Muscle of back (tissue), 13 donors: ENCODE measurements at places on chromosomes 13 and 19. TPM values are rescaled to one million over a fixed set of nuclear protein-coding genes. Genes with fewer than 3 reads are reported as not detected.

GRCh38 chr13:33278913-33279312 lies 6.6 kb downstream of the STARD13 start:
- DNase-seq: no peak

- DNase-seq: peak; percentile 22
Measured at GRCh38 chr19:35000647-35001501, 751 bp downstream of the GRAMD1A start.

- no peak for DNase-seq
Measured at GRCh38 chr19:1155352-1156304, 18.4 kb downstream of the SBNO2 start.

GRCh38 chr13:44879452-44880058 lies 109.7 kb downstream of the NUFIP1 start:
- no peak for DNase-seq

- peak; percentile 45 for DNase-seq
Measured at GRCh38 chr13:112931028-112931934, 37.7 kb upstream of the MCF2L start.

DNA sequence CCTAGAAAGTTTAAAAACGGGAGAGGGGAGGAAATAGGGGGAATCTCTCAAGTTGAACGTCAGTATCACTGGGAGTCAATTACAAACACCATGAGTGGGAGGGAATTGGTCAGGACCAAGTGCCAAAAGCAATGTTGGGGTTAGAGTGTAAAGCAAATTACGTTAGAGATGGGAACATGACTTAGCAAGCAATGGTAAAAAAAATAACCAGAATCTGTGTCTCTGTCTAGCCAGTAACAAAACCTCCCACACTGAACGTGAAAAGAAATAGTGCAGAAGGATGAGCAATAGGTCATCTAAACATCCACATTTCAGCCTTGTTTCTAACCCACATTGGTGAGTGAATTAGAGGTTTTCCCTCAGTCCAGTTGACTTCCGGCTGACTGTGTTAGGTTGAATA lies 242.2 kb downstream of the COG6 start:
- DNase-seq: no peak

DNA sequence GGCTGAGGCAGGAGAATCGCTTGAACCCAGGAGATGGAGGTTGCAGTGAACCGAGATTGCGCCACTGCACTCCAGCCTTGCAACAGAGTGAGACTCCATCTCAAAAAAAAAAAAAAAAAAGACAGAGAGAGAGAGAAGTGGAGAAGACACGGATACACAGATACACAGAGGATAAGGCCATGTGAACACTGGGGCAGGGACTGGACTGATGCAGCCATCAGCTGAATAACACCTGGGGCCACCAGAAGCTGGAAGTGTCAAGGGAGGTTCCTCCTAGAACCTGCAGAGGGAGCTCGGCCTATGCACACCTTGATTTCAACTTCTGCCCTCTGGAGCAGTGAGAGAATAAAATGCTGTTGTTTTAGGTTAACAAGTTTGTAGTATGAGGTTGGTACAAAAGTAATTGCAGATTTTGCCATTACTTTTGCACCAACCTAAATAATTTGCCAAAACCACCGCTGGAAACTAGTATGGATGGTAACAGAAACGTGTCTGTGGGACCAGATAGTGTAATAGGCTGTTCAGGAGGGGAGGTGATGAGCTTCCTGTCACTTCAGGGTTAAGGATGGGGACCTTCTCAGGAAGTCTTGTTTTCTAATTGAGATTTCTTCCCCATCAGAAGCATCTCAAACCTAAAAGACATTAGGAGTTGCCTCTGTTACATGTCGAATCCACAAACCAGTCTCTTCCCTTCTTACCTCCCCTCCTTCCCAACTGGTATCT lies 36.4 kb upstream of the IGSF23 start:
- DNase-seq: no peak

DNA sequence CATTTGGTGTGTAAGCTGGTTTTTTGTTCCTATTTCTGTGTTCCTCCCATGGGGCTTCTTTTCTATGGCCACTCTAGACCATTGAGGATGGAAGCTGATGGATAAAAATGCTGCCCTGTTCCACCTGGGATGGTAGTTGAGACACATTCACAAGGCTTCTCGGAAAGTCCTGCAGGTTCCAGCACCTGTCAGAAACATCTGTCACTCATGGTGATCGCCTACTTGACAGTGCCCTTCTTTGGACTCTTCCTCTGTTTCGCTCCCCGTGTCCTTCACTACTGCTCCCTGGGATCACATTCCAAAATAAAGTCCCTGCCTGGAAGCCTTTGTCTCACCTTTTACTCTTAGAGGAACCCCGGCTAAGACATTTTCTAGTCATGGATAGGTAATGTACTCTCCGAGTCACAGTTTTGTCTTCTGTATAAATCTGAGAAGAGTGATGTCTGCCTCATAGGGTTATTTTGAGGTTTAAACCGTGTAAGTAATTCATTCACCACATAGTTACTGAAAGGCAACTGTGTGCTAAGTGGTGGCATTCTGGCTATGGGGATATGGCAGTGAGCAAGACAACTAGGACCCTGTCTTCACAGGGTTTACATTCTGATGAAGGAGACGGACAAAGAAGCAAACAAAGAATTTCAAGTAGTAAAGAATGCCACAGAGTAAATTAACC lies 21.0 kb downstream of the UBAC2 start:
- DNase-seq: peak; percentile 17

DNA sequence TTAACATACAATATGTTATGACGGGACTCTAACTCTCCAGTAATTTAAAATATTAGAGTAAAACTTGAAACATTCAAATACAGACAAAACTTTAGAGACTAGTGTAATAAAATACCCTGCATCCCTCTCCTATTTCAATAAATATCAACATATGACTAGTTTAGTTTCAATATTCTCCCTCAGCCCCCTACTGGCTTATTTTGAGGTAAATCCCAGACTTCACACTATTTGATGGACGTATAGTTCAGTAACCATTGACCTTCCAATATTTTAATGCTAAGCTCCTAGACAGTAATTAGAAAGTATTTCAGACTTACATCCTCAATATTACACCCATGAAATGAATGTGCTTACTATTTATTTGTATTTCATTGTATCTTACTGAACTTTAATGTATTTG lies 180.7 kb upstream of the STARD13 start:
- DNase-seq: no peak

DNA sequence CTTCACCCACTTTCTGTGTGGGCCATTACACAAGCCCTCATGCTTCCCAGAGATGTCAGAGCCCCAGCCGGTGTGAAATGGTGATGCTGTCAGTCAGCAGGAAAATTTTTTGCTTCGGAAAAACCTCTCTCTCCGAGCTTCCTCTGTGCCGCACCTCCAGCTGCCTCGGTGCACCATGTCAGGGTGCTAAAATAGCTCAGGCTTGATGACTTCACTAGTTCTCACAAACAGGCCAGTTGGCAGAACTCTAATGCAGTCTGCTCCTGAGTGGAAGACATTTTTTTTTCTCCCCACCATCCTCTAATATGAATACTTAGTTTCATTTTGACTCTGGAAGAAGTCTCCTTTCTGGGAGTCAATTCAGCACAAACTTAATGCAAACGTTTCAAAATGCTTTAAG lies 71.3 kb downstream of the KLF12 start:
- DNase-seq: peak; percentile 66

DNA sequence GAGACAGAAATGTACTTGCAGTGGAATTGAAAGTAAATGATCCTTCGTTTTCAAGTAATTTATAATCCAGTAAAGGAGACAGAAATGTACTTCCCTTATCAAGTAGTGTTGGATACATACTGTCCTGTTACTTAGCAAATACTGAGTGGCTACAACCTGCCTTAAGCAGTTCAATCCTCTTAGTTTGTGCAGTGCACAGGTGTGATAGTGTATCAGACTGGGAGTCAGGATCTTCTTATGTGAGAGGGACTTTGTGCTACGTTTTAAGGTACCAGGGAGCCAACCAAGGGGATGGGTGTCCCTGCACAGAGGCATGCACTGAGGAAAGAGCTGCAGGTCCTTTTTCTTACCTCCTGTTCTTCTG lies 111.1 kb downstream of the DNAJC3 start:
- no peak for DNase-seq

GRCh38 chr19:41156207-41156606 lies 36.8 kb upstream of the CYP2S1 start:
- no peak for DNase-seq

DNA sequence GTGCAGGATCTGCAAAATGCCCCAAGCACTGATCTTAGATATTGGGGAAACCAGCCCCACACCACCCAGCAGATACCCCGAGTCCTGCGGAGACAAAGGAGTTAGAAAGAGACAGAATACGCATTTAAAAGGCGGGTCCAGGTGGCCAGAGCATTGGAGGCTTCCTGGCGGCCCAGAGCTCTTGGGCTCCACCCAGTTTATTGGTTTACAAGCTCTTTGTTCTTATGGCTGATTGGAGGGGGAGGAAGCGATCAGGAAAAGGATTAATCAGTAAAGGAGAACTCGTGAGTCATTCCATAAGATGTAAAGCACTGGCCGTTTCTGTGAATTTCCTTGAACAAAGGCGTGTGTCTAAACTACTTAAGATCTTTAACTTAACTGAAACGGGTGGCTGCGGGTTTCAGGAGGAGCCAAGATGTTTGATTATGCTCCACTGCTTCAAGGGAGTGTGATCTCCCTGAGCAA lies 926 bp downstream of the ZNF587 start:
- DNase-seq: peak; percentile 26

- DNase-seq: no peak
Measured at GRCh38 chr19:21508198-21508597, 2.8 kb downstream of the ZNF429 start.

DNA sequence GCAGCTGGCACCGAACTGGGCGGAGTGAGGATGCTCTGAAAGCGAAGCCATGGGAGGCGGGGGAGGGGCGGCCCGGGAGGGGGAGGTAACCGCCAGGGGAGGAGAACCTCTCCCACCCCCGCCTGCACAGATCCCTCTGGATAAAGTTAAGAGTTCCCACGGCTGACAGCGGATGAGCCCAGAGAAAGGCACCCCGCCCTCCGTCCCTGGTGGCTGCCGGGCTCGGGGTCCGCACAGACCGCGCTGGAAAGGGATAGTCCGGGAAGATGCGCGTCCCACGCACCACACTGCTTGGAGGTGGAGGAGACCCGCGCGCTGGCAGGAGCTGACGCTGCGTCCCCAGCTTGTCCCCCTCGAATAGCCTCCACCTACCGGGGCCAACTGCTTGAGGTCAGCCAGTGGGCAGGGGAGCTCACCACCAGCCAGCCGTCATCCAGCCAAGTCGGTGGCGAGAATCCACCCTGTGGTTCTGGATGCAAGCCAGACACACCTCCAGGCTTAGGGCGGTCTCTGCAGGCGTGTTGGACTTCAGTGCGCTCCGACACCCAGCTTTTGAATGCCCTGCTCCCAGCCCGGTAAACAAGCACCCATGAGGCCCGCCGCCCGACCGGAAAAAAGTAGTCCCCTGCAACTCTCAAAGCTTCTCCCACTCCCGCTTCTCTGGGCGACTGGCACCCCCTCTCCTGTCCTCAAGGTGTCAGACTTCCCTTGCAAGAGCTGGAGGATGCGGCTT lies at the start of gene TRPC4:
TRPC4 (minus strand) TSS at position 17 of the 733 bp plus-strand sequence. CDS start 86,439 bp downstream, outside the sequence.
- DNase-seq: peak; percentile 57

Gene ZNF799
- polyA plus RNA-seq: 4.0 TPM

Gene WTIP
- polyA plus RNA-seq: 18.3 TPM

Gene NOTCH3
- polyA plus RNA-seq: 155 TPM

Gene SLAIN1
- polyA plus RNA-seq: 5.7 TPM

Gene SYT5
- polyA plus RNA-seq: not detected

Gene CKM
- polyA plus RNA-seq: 3,080 TPM
